ENCODE measurements at places on chromosomes 6 and 20. TPM values are rescaled to one million over a fixed set of nuclear protein-coding genes. Genes with fewer than 3 reads are reported as not detected.

Gene ZNF334
- 2.0 TPM for total RNA-seq

Gene EBF4
- 0.57 TPM for total RNA-seq

Gene KHDRBS2
- total RNA-seq: not detected

Gene MICA
- 76.7 TPM for total RNA-seq

Gene TRMT11
- 19.0 TPM for total RNA-seq

Gene CCN5
- total RNA-seq: 5.0 TPM

Gene IL20RA
- 0.55 TPM for total RNA-seq

Gene SS18L1
- total RNA-seq: 10.4 TPM

Gene SLC22A2
- total RNA-seq: not detected

Gene CCN6
- total RNA-seq: not detected

Gene BPIFA1
- total RNA-seq: not detected

Gene HLA-DQB2
- total RNA-seq: not detected

Gene CST7
- total RNA-seq: not detected

Gene SIGLEC1
- total RNA-seq: not detected

Gene MUC21
- total RNA-seq: not detected

Gene TNFRSF6B
- 0.65 TPM for total RNA-seq

Gene PLN
- total RNA-seq: 0.28 TPM

Gene GHRH
- not detected for total RNA-seq

Data from smooth muscle cell of bladder (primary cell).